ENCODE measurements at places on chromosomes 13 and 19. TPM values are rescaled to one million over a fixed set of nuclear protein-coding genes. Genes with fewer than 3 reads are reported as not detected.
A peak's percentile ranks its signal among the peaks of the same experiment; 100 is the strongest.

DNA sequence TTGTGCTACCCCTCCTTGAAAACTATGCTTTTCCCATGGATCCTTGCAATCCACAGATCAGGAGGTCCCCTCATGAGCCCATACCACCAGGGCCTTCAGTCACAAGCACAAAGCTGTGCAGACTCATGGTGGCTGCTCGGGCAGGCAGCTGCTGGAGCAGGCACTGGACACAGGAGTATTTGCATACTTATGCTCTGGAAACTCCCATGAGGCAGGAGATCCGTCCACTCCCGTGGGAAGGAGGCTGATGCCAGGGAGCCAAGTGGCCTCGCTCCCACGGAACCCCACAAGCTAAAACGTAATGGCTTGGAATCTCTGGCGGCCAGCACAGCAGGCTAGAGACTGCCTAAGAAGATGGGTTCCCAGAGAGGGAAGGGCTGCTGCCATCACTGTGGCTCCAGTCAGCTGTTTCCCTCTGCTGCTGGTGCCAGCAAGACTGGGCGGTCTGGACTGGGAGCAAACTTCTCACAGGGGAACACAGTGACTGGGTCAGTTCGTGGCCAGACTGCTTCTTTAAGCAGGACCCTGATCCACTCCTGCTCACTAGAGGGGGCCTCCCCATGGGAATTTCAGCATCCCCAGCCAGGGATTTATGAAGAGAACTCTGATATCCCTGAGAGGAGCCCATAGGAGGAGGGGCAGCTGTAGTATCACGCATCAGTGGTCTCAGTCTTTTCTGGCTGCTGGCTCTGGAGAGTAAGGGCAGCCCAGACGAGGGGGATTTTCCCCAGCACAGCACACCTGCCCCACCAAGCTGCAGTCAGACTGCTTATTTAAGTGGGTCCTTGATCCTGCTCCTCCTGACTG lies 370.3 kb upstream of the ATXN8OS start:
- no peak for DNase-seq

DNA sequence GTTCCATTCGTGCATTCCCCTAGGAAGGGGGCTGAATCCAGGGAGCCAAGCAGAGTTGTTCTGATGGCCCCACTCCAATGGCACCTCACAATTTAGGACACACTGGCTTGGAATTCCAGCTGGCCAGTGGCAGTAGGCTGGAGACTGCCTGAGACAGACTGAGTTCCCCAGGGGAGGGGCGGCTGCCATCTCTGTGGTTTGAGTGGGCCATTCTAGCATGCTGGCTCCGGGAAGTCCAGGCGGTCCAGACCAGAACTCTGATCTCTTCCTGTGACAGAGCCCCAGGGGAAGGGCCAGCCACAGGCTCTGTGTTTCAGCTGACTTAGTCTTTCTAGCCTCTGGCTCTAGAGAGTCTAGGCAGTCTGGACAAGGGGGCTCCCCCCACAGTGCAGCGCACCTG lies 29.5 kb upstream of the SLC7A1 start:
- DNase-seq = no peak

GRCh38 chr13:39929583-39929982 lies 274.1 kb downstream of the COG6 start:
- DNase-seq = no peak

Gene ZNF723
- total RNA-seq = not detected

DNA sequence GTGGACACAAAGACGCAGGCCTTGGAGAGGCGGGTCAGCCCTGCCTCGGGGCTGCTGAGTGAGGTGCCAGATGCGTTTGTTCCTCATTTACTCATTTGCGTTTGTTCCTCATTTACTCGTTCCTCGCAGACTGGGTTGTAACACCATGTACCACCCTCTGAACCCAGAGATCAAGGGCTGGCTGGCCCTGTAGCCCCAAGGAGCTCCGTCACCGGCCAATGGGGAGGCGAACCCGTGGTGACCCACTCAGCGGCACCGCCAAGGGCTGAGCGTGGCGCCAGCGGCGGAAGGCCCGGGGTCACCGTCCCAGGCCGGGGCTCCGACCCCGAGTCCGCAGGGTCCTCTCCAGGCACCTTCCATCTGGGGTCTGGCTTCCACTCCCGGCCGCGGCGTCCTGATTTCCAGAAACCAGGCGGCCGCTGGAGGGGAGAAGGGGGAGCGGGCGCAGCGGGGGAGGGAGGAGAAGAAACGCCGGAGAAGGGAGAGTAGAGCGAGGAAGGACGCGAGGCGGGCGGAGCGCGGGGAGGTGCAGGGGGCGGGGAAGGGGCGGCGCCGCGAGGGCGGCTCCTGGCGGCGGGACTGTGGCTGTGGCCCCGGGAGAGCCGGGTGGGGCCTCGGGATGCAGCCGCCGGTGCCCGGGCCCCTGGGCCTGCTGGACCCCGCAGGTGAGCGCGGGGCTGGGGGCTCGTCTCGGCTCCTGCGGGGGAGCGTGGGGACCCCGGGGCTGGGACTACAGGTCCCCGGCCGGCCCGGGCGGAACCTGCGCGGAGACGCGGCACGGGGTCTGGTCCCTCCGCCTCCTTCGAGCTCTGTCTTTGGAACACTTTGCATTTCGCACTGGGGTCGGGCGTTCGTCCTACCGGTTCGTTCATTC lies at the start of gene TMEM255B:
Gene TMEM255B (plus strand): TSS at position 576 of the 874 bp plus-strand sequence. CDS start 44 bp downstream, at position 620.
- peak; percentile 90 for DNase-seq

DNA sequence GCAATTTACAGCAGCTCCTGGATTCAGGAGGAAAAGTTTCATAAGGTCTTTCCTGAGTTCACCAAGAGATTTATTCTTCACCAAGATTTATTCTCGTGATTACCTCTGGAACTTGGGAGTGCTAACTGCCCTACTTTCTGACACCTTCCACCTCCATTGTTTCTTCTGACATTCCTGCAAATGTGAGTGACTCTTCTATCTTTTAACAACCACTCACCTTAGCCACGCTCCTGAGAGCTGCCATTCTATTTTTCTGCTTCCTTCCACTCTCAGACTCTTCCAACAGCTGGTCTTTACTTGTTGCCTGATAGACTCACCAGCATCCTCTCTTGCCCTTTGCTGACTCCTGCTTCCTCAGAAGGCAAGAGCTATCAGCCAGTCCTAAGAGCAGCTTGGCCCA lies 11.5 kb upstream of the CBY2 start:
- DNase-seq = no peak

DNA sequence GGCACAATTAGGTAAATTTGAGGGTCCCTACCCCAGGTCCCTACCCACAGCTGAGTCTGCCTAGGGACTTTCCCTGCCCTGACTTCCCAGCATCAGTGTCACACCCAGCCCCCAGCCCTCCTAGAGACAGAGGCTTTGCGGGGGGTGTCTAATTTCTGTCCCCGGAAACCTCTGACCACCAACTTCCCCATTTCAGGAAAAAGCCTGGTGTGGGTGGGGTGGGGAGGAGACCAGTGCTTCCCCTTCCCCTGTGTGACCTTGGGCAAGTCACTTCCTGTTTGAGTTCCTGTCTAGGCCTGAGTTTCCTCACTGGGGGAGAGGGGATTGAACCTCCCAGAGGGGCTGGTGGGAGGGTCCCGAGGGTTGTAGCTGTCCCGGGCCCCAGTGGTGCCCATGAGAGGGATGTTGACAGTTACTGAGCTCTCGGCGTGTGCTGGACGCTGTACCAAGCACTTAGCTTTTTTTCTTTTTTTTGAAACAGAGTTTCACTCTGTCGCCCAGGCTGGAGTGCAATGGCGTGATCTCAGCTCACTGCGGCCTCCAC lies 7.9 kb downstream of the VASP start:
- no peak for DNase-seq

DNA sequence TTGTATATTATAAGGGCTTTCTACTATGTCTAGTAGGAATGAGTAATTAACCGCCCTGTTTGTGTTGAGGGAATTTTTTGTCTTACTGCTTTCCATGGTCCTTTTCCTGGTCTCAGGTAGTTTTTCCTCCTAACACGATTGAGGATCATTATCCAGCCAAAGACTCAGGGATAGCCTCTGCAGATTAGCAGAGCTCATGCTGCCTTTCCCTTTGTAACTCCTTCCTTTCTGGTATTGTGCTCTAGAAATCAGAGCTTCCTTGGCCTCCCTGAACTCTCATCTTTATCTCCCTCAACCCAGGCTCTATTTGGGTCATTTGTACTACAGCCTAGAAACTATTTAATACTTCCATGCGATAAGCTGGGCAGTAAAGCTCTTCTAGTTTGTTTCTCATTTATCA lies 142.1 kb downstream of the PDS5B start:
- DNase-seq = no peak

- no peak for DNase-seq
These were observed 1.7 kb downstream of the AP1M1 start for GRCh38 chr19:16199275-16199932.

- peak; percentile 52 for DNase-seq
These were observed 9.6 kb downstream of the CAPN12 start for GRCh38 chr19:38734426-38735256.

Gene CGB3
- total RNA-seq = not detected

- DNase-seq = no peak
These were observed 183.1 kb downstream of the KATNAL1 start for GRCh38 chr13:30124131-30124768.

- no peak for DNase-seq
These were observed 375.6 kb downstream of the COG6 start for GRCh38 chr13:40031031-40031430.

Gene NLRP8
- total RNA-seq = not detected
